ENCODE measurements at places on chromosomes 2 and 18. TPM values are rescaled to one million over a fixed set of nuclear protein-coding genes. Genes with fewer than 3 reads are reported as not detected.

The RGPD3 gene
- 0.14 TPM for total RNA-seq

The SPIRE1 gene
- 3.6 TPM for total RNA-seq

The ABCB11 gene
- 0.28 TPM for total RNA-seq

The GPR55 gene
- total RNA-seq, result 21.5 TPM

The HAUS1 gene
- total RNA-seq, result 49.4 TPM

Measured in activated naive CD8-positive, alpha-beta T cell treated with anti-CD3 and anti-CD28 coated beads, Interleukin-2, amount 10 ng/mL, durations not matched to agents 7 days and 5 days (primary cell).